CD4-positive, alpha-beta T cell treated with Interferon alpha-2 for 1 hour (primary cell): ENCODE measurements at places on chromosomes 16 and 17.

DNA sequence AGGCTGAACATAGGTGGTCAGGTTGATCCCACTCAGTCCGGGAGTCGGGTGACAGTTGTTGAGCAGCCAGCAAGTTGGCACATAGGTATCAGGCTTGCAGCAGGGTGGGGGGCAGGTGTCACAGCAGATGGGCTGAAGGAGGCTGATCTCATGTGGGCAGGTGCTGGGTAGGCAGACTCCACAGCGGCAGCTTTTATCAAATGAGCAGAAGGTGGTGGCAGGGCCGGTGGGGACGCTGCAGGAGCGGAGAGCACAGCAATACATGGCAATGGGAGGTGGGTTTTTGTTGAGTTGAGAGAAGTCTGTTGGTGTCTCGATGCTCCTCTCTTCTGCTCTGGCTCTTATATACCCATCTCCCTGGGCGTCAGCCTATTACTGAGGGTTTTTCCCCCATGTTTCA is at the start of gene KRTAP3-1:
TSS of gene KRTAP3-1 (minus strand) at position 318 of the 400 bp plus-strand sequence. CDS start at position 264, 54 bp downstream.
- no peak for DNase-seq

DNA sequence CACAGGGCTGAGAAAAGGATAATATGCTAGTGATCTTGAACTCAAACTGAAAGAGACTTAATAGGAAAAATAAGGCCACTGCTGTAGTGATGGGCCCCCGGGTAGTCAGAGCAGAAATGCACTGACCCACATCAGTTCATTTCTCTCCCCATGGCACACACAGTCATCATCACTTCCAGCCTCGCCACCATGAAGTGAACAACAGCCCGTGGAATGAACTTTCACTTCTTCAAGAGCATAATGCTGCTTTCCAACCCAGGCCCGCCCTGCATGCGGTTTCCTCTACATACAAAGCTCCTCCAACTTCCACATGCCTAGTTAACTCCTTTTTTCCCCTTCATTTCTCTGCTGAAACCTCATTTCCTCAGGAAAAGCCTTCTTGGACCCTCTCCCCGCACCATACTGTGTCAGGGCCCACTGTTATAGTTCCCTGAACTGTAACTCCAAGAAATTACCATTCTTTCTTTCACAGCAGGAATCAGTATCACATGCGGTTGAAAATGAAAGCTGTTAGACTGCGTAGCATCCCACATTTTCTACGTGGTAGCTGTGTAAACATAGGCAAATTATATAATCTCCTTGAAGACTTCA is 65.8 kb upstream of the SMIM36 start:
- peak; percentile 48 for DNase-seq

DNA sequence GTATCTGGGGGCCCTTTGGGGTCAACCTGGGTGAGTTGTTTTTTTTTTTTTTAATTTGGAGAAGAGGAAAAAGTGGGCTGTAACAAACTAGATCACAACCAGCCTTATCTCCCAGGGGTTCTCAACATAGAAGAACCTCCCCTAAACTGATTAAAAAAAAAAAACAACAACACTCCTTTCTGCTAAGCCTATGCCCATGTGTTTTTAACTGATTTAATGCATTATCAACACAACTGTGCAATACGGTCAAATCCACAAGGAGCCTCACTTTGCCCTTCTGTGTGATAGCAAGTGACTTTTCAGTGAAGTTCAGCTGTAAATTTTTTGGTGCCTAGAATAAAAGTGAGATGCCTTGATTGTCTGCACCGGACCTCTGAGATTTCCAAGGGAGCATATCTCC is 646 bp downstream of the MYH11 start:
- DNase-seq: no peak

DNA sequence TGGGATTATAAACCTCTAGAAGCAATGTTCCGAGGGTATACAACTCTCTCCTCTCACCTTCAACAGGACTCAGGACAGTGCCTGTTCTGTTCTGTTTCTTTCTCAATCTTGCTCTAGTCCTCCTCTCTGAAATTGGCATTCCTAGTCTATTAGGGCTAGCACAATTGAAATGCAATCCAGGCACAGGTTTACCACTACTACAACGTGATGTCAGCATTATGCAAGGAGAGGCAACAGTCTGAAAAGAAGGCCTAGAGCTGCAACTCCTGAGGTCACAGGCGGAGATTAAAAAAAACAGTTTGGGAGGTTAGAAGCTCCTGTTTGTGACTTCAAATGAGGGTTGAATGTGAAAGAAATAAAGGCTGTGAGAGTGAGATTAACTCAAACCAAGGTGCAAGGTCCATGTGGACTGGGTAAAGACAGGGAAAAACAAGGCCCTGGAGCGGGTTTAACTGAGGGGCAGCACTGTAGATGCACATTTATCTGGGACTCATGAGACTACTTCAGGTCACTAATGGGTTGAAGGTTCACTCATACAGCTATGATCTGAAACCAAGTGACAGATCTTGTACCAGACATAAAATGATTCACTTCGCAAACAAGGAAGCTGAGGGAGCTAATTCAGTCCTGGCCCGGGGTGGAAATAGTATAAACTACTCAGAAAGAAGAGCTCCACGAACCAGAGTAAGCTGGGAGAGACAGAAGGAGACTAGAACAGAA is 16.8 kb downstream of the AMFR start:
- no peak for DNase-seq

DNA sequence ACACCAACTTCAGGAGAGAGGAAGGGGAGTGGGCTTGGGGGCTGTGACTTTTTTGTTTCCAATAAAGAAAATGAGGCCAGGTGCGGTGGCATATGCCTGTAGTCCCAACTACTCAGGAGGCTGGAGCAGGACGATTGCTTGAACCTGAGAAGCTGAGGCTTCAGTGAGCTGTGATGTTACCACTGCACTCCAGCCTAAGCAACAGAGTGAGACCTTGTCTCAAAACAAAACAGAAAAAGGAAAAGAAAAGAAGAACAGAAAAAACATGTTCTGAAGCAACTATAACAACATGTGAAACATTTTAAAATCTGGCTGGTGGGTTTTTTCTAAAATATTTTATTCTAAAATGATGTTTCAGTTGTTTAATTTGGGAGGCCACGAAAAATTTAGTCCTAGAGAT is 554.0 kb upstream of the ZFHX3 start:
- no peak for DNase-seq

GRCh38 chr17:2331303-2331702 is 5.0 kb downstream of the TSR1 start:
- DNase-seq: no peak

GRCh38 chr17:4167786-4168185 is 24.8 kb downstream of the CYB5D2 start:
- DNase-seq: peak; percentile 29

GRCh38 chr16:12900156-12900555 is 1.2 kb upstream of the SHISA9 start:
- DNase-seq: no peak

- no peak for DNase-seq
Observed at GRCh38 chr16:12480286-12480685, 323.4 kb downstream of the CPPED1 start.

GRCh38 chr17:9370467-9370866 is 205.2 kb downstream of the STX8 start:
- no peak for DNase-seq

GRCh38 chr17:66351033-66351432 is 48.6 kb downstream of the PRKCA start:
- no peak for DNase-seq

GRCh38 chr16:85157813-85158742 is 45.8 kb upstream of the CIBAR2 start:
- peak; percentile 8 for DNase-seq

DNA sequence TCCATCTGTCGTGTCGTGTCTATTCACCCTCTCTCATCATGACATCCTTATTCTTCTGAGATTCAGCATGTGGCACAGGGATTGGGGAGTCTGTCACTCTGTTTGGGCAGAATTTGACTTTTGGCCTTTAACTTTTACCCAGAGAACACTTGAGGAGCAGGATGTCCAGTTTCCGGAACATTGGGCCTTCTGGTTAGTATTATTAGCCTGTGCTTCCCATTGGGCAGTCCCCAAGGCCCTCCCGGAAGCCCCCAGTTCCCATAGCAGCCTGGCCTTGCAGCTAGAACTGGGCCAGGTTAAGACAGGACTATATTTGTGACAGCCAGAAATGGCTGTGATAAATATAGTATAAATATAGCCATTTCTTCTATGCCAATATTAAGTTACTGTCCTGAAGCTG is 9.6 kb downstream of the SCN4A start:
- no peak for DNase-seq

DNA sequence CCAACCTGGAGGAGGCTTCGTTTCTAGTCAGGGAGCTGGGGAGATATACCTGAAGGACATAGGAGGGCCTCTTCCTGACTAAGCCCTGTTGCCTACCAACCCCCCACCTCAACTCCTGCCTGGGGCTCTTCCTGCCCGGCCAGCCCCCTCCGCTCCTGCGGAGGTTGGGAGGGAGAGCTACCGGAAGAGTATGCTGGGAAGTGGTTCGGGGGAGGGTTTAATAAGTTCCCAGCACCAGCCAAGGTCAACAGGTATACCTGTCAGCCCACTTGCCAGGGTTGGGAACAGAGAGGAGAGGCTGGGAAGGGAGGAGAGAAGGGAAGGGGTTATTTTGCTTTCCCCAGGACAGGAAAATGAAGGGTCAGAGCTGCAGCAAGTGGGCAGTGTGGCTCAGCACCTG is 4.7 kb downstream of the PPP1R1B start:
- no peak for DNase-seq

GRCh38 chr17:5510771-5511170 is 24.4 kb downstream of the MIS12 start:
- DNase-seq: no peak

DNA sequence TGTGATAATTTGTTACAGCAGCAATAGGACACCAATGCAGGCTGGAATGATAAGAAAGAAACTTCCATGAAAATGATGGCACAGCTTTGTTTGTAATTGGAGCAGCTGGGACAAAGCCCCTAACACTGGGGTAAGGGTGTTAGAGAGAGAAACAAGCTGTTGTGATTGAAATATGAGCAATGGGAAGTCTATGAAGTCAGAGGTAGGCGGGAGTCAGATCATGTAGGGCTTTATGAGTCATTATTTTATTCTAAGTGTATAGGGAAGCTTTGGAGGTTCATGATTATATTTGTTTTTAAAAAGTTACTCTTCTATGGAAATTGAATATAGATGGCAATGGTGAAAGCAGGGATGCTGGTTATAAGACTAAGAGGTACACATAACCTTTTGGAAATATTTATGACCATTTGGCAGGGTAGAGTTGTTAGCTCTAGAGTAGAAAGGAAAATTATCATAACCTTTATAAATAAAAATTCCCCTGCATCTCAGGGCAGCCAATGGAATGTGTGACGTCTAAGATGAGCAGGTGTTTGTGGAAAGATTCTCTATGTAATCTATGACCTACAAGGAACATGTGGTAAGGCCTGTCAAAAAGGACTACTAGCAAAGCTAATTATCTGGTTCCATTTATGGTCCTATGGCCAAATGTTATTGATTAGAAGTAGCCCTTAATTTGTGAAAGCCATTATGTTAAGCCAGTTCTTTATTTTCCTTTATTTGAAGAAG is 85.6 kb downstream of the KCNJ2 start:
- no peak for DNase-seq

DNA sequence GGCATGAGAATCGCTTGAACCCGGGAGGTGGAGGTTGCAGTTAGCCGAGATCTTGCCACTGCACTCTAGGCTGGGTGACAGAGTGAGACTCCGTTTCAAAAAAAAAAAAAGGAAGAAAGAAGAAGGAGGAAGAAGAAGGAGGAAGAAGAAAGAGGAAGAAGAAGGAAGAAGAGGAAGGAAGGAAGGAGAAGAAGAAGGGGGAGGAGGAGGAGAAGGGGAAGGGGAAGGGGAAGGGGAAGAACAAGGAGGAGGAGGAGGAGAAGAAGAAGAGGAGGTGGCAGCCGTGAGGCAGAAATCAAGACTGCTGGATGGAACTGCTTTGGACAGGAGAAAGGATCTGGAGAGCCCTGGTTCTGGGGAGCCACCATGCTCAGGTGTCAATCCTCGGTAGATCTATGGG is 29.7 kb upstream of the PEMT start:
- DNase-seq: no peak

DNA sequence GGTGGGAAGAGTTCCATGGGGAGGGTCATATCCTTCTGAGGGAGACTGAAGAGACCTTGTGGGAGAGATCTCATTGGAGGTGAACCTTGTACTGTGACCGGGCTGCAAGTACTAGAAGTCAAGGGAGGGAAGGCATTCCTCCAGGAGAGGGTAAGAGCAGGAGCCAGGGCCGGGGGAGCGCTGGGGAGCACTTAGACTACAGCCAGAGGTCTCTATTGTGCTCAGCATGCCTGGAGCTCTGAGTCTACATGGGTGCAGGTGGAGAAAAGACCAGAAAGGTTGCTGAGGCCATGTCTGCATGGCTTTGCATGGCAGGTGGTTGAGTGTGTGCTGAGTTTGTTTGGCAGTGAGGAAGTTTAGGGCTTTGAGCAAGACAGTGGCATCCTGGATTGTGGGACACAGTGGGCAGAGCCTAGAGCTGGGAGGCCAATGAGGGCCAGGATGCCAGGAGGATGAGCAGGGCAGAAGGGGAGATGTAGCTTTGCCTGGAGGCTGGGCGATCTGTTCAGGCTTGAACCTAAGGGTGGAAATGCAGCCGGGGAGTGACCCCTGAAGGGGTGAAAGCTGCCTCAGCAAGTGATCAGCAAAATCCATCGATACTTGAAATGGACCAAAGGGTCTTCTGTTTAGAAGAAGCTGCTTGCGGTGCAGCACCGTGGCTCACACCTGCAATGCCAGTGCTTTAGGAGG is 317.4 kb upstream of the TNRC6C start:
- no peak for DNase-seq

- DNase-seq: no peak
Observed at GRCh38 chr17:20235747-20236146, 226.6 kb downstream of the SPECC1 start.
